ENCODE measurements at places on chromosomes 5 and 9.

DNA sequence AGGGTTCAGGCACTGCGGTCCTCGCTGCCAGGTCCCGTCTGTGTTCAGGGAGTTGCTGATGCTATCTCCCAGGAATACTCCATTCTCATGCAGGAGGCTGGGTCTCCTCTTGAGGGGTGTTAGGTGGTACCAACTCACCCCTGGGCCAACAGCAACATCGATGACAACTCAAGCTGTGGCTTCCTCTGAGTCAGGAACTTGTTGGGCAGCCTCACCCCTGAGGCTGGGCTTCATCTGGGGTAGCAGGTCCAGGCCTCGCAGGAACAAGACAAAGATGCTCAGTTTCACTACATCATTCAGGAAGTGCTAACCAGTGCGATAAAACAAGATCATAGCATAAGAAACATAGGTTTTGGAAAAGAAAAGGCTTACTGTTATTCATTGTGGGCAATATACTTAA, 125.9 kb downstream of the SYK start:
- DNase-seq, result no peak

DNA sequence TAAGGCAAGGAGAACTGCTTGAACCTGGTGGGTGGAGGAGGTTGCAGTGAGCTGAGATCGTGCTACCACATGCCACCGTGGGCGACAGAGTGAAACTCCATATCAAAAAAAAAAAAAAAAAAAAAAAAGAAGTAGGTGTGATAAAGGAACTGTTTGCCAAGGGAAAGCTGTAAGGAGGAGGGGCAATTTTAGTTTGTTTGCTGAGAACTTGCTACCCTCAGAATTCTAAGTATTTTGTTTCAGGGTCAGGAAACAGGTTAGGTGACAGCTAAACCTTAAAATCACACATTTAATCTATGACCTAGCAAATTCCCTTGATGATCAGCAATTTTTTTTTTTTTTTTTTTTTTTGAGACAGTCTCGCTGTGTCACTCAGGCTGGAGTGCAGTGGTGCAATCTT, 7.2 kb upstream of the ARRDC3 start:
- no peak for DNase-seq

DNA sequence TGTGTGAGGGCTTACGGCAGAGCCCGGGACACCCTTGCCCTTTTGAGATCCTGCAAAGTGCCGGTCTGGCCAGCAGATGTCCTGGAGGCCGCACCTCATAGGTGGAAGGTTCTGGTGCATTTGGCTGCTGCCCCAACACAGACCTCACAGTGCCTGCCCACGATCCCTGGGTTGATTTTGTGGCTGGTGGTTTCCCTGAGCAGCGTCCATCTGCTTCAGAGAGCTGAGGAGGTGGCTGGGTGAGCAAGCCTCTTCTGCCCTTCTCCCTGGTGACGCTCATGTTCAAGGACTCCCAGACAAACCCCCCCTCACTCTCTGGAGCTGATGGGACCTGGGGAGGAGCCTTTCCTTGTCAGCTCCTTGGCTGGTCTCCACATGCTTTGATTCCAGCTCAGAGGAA, 18.9 kb downstream of the BNIP1 start:
- DNase-seq, result no peak

DNA sequence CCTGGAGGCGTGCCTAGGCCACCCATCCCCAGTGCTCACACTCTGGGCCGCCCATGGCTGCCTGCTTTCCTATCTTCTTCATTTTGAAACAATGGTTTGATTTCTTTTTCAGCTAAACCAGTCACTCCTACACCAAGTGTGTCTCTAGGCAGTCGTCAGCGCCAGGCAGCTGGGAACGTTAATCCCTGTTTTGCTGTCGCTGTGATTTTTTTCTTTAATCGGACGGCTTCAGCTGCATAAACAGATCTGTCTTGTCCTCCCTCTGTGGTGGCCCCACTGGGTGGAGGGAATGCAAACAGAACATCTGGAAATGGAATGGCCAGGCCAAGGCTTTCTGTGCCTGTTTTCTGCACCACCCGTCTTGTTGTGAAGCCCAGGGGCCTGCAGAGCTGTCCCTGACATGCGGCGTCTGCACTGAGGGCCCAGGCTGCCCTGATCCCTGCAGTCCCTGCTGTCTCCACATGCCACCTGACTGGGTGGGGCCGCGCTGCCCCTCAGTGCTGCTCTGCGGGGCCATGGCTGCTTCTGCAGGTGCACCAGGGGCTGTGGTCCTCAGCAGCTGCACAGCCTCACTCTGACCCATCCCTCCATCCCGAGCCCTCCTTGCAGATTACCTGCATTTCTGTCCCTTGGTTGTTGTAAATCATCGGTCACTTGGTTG, 51.5 kb downstream of the WNK2 start:
- DNase-seq, result no peak

- no peak for DNase-seq
Observed at GRCh38 chr5:26757941-26758340, 280.4 kb downstream of the CDH9 start.

GRCh38 chr5:81553567-81554212, 159.8 kb upstream of the ACOT12 start:
- no peak for DNase-seq

DNA sequence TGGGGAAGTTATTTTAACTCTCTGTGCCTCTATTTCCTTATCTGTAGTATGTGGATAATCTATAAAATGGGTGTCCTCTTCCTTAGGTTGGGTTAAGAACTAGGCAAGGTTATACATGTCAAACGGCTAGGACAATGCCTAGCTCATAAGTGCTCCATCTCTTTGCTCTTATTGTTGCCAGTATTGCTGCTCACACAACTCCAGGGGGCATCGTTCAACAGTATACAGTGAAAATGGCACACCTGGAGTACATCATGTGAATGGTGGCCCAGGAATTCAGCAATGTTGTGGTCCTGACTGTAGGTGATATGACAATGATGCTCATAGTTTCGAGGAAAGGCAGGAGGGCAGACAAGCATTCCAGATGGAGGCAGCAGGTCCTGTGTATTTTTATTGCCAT, 30.1 kb downstream of the SLIT3 start:
- no peak for DNase-seq

DNA sequence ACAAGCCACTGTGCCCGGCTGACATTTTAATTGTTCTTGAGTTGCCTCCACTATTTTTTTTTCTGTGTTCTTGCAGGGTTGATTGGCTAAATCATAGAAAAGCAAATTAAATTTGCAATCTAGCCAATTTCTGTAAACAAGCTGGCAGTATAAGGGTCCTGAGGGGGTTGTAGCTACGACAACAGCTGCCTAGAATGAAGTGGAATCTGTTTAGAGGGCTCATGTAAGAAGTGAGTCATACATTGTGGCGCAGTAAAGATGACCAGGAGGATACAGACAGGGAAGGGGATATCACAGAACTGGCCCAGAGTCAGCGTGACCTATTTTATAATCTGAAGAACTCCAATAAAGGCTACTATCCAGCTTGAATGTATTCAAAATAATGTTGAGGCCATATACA, 82.2 kb upstream of the TLE1 start:
- DNase-seq, result no peak

DNA sequence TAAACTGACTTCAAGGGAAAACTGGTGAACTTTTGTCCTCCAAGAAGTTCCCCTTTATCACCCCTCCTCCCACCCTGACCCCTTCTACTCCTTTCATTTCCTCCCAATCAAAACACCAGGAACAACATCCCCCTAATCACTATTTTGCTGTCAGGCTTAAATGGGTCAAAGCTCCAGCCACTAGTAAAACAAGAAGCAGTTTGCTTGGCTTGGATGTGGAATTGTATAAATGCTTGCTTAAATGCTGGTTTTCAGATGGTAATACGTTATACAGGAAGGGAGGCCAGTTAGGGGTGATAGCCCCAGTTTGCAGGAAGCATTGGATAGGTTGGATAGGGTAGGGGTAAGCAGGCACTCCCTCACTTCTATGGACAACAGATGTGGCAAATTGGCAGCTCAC, 473.6 kb downstream of the AGTPBP1 start:
- DNase-seq, result no peak

DNA sequence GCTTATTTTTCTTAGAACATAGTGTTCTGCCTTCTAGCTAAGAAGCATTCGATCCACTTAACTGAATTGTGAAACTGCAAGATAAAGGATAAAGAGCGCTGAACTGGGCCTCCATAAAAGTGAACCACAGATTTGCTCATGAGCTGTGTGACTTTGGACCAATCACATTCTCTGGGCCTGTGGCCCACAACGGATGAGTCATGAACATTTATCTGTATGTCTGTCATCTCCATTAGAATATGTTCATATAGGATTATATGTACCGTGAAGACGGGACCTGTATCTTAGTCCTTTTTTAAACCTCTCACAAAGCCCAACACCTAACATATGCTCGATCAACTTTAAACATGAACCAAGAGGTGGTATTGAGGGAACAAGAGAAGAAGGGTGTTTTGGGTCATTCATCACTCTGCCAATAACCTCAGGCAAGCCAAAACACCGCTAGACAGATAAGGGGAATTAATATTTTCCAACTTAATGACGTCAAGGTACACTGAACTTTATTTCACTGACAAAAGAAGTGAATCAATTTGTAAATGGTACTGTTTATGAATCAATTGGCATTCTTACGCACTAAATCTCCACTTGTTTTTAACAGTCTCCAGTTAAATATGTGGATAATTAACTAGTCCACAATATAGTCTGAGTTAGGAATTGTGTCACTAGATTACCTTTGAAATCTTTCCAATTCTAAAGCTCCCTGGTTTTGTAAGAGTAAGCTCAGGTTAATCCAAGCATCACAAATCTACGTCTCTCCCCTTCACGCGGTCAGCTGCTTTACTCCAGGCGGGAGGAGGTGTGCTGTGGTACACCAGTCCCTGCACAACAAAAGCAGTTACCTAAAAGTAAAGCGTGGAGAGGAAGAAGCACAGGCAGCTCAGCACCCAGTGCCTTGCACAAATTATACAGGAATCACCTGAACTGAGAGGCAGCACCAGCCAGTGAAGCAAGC, 1.6 kb downstream of the TMEM245 start:
- DNase-seq, result peak; percentile 19

DNA sequence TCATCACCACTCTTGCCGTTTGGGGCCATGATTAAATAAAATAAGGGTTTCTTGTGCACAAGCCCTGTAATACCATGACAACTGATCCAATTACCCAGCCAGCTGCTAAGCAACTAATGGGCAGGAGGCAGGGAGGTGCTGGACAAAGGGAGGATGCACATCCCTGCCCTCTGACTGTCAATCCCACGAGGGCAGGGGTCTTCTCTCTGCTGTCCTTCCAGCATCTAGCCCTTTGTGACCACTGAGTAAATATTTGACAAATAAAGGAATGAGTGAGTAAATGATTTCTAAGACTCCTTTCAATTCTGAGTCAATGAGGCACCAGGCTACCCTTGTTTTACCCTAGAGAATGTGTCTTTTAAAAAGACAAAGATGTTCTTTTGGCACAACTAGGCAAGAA, 247.1 kb downstream of the SYK start:
- no peak for DNase-seq

- peak; percentile 81 for DNase-seq
Observed at GRCh38 chr9:33329117-33329563, 38.8 kb downstream of the NFX1 start.
